ENCODE measurements at places on chromosomes 16 and 17.
A peak's percentile ranks its signal among the peaks of the same experiment; 100 is the strongest.

DNA sequence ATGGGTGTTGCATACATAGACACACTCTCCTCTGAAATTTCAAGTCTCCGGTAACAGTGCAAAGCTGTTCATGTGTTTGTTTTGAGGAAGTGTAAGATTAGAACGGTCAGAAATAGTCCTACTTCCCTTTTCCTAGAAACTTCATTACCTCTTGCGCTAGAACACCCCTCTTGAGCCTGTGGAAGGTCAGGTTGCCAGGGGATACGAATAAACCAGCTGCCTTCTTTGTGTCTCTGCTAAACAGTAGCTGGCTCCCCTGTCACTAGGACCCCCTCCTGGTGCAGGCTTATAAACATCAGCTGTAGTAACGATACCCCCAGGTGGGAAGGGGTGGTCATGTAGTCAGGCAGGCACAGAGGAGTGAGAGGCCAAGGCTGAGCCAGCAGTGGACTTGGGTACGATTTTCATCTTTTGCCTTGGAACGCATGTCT is 113.4 kb upstream of the RCVRN start:
- no peak for DNase-seq

GRCh38 chr17:9151091-9151490 is 129.8 kb downstream of the NTN1 start:
- DNase-seq, result no peak

GRCh38 chr17:413706-414380 is 61.2 kb upstream of the RPH3AL start:
- DNase-seq, result no peak

DNA sequence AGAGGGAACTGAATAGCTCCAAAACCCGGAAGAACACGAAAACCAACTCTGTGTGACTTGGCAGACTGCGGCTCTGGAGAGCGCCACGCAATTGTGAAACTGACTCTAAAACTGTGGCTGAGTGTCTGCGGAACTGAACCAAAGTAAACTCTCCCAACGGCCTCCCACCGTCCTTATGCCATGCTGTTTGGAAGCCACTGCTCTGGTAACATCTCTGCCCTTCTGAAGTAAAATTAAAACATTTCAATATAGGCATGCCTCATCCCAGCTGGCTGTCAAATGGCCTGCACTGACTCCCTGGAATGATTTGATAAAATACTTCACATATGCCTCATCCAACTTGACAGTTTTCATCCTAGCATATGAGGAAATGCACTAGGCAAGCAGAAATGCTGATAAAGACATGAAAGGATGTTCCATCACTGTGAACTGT is 70.2 kb downstream of the PARN start:
- DNase-seq, result no peak

- DNase-seq, result peak; percentile 86
Measured at GRCh38 chr17:44774271-44775135, 15.7 kb downstream of the ADAM11 start.

- no peak for DNase-seq
Measured at GRCh38 chr16:23320693-23321092, 18.6 kb downstream of the SCNN1B start.

- no peak for DNase-seq
Measured at GRCh38 chr16:66523861-66524354, 26.0 kb downstream of the TK2 start.

DNA sequence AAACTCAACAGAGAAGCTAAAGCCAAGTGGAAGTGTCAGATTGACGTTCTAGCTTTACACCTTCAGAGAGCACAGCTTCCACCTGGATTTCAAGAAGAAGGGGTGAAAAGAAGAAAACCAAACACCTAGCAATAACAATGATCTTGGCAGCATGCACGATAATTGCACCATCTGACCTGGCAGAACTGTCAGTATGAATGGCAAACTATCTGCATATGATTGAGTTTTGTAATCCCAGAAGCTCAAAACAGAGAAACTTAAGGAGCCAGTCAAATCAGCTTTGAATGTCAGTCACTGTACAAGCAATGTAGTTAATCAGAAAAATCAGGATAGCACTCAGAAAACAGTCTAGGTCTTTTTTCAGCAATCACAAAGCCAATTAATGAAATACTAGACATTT is 427.1 kb downstream of the ZFHX3 start:
- DNase-seq, result peak; percentile 52

- DNase-seq, result no peak
Measured at GRCh38 chr16:30660424-30661261, 2.4 kb downstream of the FBRS start.

- DNase-seq, result peak; percentile 85
Measured at GRCh38 chr17:30104575-30105339, 11.9 kb upstream of the NSRP1 start.

DNA sequence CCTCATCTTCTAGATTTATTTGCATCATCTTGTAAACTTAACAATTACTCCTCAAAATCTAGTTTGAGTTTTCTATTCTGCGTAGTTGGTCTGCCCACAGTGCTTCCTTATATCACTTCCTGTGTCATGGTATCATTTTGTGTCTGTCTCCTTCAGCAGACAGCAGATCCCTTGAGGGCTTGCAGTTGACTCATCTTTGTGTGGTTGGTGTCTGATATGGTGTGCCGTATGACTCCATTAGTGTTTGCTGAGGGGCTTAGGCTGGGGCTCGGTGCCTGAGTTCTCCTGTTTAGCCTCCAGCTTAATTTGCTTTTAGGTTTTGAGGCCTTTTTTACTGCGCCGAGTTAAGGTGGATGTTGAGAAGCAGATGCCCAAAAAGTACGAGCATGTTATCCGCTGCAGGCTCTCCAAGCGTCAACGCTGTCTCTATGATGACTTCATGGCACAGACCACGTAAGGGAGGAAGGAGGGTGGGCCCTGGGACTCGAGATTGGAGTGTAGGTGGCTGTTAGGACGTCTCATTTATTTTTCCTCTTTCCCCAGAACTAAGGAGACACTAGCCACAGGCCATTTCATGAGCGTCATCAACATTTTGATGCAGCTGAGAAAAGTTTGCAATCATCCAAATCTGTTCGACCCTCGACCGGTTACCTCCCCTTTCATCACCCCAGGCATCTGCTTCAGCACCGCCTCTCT is 16.9 kb downstream of the SRCAP start:
- DNase-seq, result no peak

GRCh38 chr17:63774141-63774968 is at the start of gene DDX42:
DDX42 (plus strand) TSS chr17:63774170; CDS start chr17:63787050, 12,880 bp downstream.
- peak; percentile 57 for DNase-seq

GRCh38 chr16:12265108-12265507 is 288.6 kb downstream of the SNX29 start:
- DNase-seq, result peak; percentile 94

DNA sequence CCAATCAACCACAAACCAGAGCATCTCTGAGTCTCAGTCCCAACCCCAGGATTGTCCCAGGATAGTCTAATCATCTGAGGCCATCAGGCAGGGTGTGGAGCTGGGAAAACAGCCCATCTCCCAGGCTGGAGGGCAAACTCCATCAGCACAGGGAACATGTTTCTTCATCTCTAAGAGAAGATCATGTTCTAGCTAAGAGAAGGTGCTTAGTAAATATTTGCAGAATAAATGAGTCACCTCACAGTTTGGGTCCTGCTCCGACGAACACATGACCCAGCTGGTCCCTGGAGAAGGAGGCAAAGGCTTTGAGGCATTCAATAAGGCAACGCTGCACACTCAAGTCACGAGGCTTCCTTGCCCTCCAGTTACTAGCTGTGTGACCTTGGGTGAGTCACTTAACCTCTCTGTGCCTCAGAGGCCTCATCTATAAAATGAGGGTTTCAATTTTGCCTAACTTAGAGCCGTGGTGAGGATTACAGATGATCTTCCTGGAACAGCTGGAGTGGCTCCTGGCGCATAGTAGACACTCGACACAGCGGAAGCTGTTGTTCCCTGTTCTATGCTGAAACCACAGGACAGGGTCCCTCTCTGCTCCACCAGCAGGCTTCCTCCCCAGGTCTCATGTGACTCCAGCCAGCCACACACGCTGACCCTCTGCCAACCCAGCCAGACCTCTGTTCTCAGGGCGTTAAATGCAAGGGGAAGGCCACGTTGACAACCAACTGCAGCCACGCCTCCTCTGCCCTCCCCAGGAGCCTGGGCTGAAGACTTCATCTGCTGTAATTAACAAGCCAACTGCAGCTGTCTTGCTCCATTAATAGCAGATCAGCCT is 10.3 kb upstream of the RPL38 start:
- peak; percentile 86 for DNase-seq

DNA sequence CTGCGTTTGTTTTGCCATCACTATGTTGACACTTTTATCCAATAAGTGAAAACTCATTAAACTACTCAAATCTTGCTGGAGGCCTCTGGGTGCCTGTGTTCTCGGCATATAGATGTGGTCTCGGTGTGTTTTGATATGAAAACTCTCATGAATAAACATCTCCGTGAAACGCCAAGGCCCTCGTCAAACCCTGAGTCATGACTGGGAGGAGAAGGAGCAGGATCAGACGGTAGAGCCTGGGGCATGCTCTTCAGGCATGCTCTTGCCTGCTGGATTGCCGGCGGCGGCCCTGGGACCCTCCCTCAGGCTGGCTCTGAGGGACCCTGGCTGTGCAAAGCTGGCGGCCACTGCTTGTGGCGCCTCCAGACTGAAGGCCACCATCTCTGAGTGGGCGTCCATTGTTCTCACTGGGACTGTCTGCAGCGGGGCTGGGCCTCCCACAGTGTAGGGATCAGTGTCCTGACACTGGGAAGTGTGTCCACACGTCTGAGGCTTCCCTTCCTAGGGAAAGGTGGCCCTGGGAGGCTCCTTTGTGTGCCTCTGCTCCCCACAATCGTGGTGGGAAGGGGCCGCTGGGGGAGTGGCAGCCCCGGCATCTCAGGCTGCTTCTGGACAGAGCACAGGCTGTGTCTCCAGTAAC is 1.7 kb upstream of the NPB start:
- DNase-seq, result no peak

DNA sequence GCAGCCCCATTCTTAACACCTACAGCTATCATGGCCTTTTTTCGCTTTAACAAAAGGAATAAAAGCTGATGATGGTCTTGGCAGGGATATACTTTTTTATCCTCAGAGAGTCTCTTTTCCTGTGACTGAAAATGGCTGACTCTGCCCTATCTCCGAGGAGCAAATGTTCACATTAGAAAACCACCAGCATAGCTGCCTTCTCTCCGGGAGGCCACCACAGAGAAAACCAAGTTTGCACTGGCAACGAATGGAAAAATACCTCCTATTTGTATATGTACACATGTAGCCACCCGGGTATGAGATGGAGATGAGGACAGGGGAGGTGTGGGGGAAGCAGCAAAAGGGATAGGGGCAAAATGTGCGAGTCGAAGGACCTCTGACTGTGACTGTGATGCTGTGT is 88.2 kb downstream of the STX8 start:
- DNase-seq, result no peak

DNA sequence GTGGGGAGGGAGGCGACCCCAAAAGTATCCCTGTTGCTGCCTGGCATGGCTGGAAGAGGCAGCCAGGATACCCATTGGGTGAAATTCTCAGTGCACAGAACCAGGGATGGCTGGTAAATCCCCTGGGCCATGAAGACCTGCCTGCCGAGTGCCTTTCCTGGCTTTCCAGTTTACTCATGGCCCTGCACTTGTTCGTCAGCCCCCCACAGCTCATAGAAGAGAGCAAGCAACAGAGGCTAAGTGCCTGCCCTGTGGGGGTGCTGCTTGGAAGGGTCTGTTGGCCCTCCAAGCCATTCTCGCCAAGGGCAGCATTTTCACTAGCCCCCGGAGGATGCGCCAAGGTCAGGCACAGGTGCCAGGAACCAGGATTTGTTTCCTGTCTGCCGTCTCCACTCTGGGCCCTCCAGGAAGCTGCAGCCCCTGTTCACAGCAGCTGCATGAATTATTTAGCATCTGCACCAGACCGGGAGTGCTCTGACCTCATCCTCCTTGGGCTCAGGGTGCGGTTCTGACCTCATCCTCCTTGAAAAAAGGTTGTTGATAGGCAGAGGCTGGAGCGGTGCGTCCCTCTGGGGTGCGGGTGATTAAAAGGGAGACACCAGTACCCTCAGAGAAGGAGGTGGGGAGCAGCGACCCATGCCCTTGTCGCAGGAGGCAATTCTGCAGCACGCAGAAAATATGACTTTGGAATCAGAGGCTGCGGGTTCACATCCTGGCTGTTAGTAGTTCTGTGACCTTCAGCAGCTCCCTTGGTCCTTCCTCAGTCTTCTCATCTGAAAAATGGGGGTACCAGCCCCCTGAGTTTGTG is 14.2 kb upstream of the CD300A start:
- DNase-seq, result peak; percentile 78

DNA sequence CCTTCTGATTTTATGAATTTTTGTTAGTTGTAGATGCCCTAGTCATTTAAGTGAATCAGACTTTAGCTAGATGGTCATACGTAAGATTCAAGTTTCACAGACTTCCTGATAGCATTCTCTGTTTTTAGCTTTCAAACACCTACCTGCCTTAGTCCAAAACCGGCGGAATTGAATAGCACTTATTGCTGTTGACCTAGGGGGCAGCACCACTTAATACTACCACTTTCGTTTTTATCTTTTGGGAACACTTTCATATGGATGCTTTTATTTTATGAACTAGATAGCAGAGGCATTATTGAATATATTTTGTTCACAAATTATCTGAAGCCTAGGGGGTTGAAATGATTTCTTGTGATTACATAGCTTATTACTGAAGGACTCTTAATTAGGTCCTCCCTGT is 31.5 kb downstream of the TADA2A start:
- no peak for DNase-seq

DNA sequence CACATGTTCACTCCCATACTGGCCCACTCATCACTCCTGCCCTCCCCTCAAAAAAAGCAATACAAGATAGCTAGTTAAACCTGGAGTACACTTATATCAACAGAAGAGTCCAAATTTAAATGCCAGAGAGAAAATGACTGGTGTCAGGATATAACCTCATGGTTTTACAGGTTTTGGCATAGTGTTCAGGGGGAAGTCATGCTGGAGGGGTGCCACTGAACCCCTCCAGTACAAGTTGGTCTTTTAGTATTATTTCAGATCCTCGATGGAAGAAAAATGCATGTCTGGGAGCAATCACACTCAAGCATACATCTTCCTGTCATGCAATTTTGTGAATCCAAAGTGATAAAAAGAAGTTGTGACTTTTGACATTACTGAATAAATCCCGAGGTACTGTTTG is 10.5 kb downstream of the NACA2 start:
- DNase-seq, result no peak

DNA sequence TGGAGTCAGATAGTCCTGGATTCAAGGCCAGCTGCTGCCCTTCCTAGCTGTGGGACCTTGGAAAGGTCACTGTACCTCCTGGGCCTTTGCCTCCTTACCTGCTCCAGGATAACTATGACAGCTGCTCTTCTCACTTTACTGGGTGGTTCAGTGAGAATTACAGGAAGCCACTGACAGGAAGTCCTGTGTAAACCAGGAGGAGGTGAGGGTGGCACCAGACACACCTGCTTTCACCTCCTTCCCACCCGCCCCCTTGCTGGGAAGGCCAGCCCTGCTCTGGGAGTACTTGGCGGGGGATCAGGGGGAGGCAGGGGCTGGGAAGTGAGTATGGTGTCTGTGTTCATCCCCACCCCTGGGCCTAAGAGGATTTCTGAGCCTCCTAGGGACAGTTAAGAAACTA is 42.6 kb downstream of the CPNE2 start:
- peak; percentile 13 for DNase-seq

- DNase-seq, result no peak
Measured at GRCh38 chr17:50697663-50698272, 9.9 kb downstream of the ANKRD40 start.

GRCh38 chr16:35425270-35425669 is 1965.9 kb downstream of the TP53TG3F start:
- DNase-seq, result no peak
